Mesendoderm (in vitro differentiated cells): ENCODE measurements at places on chromosomes 4 and X.

DNA sequence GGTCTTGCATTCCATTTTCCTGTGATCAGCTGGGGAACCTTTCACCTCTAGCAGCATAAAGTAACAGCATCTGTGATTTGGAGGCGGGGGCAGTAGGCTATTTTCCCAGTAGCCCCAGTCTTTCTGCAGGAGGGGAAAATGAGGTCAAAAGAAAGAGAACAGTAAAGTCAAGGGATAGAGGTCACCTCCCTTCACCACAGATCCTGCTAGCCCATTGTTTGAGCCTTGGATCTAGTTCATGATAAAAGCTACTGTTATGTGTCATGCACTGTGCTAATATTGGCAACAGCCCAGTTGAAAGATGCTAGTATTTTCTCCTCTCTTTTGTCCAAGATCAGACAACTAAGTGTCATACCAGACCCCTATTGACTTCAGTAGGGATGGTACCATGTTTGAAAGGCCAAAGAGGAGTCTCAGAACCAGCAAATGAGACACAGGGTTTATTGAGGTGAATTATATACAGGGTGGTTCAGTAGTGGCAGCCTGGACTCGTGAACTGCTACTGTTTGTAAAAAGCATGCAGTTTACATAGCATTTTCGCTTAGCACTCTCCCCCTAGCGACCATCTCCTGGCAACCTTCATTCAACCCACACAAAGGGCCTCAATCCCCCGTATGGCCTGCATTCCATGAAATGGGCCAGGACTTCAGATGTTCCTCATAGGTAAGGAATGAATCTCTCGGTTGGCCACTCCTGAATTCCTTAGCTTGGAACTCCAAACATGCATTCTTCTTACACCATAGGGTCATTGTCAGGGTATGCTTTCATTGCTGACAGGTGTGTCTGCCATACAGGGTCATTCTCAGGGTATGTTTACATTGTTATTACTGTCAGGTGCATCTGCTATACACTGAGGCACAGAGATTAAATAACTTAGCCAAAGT lies 170.0 kb upstream of the FRMPD4 start:
- DNase-seq: peak; percentile 79

GRCh38 chr4:75547647-75548387 lies 8.0 kb upstream of the ODAPH start:
- DNase-seq: no peak

- no peak for DNase-seq
These were observed 107.8 kb upstream of the PDHA2 start for GRCh38 chr4:95732061-95732460.

DNA sequence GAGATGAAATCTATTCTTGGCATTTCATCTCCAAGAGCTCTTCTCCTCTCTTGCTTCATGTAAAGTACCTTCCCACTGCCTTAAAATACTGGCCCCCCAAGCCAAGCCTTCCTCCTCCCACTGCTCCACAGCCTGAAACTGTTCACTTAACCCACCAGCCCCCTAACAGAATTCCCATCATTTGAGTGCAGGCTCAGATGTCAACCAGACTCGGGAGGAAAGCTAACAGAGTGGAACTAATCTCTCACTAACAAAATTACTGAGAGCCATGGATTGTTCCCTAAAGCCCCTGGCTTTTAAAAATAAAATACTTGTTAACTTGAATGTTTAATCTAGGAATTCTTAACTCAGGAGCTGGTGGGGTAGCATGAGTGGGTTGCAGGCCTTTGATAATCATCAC lies 7.1 kb upstream of the DCUN1D4 start:
- DNase-seq: no peak

GRCh38 chr4:59565836-59566235 lies 1634.3 kb upstream of the ADGRL3 start:
- DNase-seq: no peak

- DNase-seq: no peak
These were observed 439 bp downstream of the SEC31A start for GRCh38 chr4:82890528-82890900.

DNA sequence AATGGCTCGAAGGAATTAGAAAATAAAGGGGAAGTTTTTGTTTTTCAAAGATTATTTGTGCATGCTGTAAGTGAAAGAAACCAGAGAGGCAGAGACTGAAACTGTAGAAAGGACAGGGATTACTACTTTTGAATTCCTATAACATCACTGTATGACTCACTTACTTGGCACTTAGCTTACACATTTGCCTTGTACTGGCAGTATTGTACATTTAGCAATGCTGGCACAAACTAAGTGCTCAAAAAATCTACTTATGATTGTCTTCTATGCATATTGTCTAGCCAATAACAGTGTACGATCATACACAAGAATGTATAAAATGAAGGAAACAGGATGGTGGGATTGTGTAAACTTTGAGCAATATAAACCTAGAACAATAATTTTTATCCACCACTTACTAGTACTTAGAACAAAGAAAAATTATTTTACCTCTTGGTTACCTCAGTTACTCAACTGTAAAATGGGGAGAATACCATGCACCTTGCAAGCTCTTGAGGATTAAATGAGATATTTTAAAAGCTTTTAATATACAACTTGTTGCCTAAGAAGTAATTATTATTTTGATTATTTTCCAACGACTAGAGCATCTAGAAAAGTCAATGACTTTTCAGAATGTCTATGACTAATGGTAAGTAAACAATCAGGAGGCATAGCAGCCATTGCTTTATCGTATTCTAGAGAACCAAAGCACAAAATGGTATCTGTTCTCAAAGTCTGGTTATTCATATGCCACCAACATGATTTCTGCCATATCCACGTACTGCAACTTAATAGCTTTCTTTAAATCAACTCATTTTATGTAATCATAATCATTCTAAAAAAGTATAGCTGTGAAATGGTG lies 4.7 kb downstream of the FAM120C start:
- DNase-seq: no peak

- DNase-seq: peak; percentile 86
These were observed 21.1 kb upstream of the PDS5A start for GRCh38 chr4:39998659-39999345.

GRCh38 chr4:140469791-140470733 lies 28.0 kb downstream of the MGAT4D start:
- DNase-seq: peak; percentile 14

- DNase-seq: peak; percentile 37
These were observed 84.5 kb upstream of the MAML3 start for GRCh38 chr4:140238351-140239056.

GRCh38 chrX:17591741-17592110 lies 145.6 kb upstream of the SCML1 start:
- no peak for DNase-seq

DNA sequence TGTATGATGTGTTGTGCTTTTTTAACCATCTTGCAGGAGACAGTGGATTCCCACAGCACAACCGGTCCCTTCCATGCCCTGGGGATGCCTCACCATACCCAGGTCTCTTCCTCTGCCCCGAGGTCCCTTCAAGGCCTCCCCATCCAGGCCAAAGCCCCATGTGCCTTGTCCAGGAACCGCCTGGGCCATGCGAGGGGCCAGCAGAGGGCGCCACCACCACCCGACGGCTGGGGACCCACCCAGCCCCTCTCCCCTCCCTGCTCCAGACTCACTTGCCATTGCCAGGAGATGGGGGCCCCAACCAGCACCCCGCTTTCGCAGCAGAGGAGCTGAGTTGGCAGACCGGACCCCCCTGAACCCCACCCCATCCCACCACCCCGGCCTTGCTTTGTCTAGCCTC lies 485.5 kb downstream of the TRAM1L1 start:
- peak; percentile 24 for DNase-seq

- DNase-seq: no peak
These were observed 83.8 kb downstream of the EGF start for GRCh38 chr4:109996526-109996925.
